SK-N-SH (cell line): ENCODE measurements at places on chromosomes 4 and X. TPM values are rescaled to one million over a fixed set of nuclear protein-coding genes. Genes with fewer than 3 reads are reported as not detected.

- DNase-seq: no peak
Observed at GRCh38 chrX:137742846-137743245, 176.9 kb downstream of the ZIC3 start.

DNA sequence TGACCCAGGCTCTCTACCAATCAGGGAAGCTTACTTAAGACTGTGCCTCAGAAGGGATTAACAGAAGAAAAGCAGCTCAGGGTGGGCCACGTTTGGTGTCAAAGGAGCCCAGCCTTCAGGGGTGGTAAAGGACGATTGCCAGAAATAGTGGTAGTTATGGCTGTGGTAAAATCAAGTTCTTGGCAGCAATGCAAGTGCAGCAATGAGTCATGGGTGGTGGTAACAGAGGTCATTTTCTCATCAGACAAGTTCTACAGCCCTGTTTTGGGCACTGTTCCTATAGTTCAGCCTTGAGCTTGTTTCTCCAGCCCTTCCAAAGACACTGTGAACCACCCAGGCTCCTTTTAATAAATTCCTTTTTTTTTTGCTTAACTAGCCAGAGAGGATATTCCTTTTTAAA, 120.3 kb downstream of the EFHC2 start:
- no peak for DNase-seq

DNA sequence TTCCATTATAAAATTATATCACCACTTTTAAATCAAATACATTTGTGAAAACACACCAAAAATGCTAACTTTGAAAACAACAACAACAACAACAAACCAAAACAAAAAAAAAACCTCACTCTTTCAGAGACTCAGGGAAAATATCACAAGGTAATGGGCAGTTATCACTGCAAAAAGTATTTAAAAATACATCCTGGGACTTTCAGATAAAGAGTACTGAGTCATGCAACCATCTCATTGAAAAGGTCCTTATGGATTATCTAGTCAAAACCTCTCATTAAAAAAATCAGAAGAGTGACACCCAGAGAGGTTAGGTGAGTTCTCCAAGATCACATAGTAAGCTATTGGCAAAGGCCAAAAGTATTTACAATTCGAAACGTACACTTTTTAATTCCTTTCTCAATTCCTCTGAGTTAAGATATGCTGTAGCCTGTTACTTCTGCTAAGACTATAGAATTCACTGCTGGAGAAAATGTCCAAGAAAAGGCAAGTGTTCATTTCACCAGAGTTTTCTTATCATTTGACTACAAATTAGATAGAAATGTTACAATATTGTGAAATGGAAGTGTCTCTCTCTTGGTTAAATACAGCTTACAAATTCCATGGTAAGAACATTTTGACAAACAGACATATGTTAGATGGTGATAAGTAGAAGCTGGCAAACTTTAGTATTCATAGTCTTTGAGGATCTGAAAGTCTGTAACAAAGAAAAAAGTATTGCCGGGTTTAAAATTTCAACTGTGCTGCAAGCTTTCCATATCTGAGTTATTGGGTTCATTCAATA, 9.3 kb downstream of the STX18 start:
- DNase-seq: no peak

The SPANXN2 gene
- not detected in 2 replicates for polyA plus RNA-seq
